ENCODE measurements at places on chromosomes 13 and 19. TPM values are rescaled to one million over a fixed set of nuclear protein-coding genes. Genes with fewer than 3 reads are reported as not detected.

The ZNF865 gene
- total RNA-seq: 13.6 TPM

The CYP2A13 gene
- total RNA-seq: not detected

The ZNF772 gene
- 1.6 TPM for total RNA-seq

The GGN gene
- 0.36 TPM for total RNA-seq

The TLE6 gene
- 3.1 TPM for total RNA-seq

The SULT2A1 gene
- not detected for total RNA-seq

The PRRG2 gene
- total RNA-seq: 0.73 TPM

The FBXO17 gene
- total RNA-seq: 87.1 TPM

The NLRP11 gene
- not detected for total RNA-seq

The ECSIT gene
- 37.0 TPM for total RNA-seq

The MAP4K1 gene
- 1.1 TPM for total RNA-seq

The FBXO27 gene
- total RNA-seq: 7.7 TPM

The ELOF1 gene
- total RNA-seq: 105 TPM

The KLF16 gene
- 29.1 TPM for total RNA-seq

The C1QTNF9 gene
- not detected for total RNA-seq

The VN1R2 gene
- total RNA-seq: not detected

The LACC1 gene
- total RNA-seq: 2.3 TPM

The CYP2A6 gene
- total RNA-seq: not detected

The LRRC63 gene
- not detected for total RNA-seq

The PEAK3 gene
- total RNA-seq: not detected

The TMEM86B gene
- 2.7 TPM for total RNA-seq

All from A549 treated with CpdA at 1 μM for 4 hours (cell line).